Naive thymus-derived CD8-positive, alpha-beta T cell (primary cell): ENCODE measurements at places on chromosomes 6 and 20. TPM values are rescaled to one million over a fixed set of nuclear protein-coding genes. Genes with fewer than 3 reads are reported as not detected.

DNA sequence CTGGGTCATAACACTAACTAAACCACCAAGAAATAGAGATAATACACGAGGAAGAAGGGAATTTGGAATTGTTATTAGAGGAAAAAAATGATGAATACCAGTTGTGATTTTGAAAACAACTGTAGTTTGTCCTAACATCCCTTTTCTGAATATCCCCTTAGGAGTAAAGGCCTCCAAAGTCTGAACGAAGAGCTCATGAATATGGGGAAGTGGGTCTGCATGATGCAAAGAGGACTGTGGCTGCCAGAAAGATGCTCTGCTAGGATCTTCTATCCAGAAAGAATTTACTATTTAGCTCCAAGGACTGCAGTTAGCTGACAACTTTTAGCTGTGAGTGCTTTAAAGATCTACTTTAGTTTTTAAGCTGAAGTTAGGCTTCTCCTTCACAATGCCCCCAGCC, 308.8 kb upstream of the HS3ST5 start:
- no peak overlapping the region for H3K4me3 ChIP-seq
- no peaks in the 10 kb centered on the region for H3K36me3 ChIP-seq
- no peak for DNase-seq
- no peaks in the 10 kb centered on the region for H3K27me3 ChIP-seq
- no peaks in the 10 kb centered on the region for H3K4me1 ChIP-seq

GRCh38 chr6:81806793-81807565, 54.5 kb upstream of the TENT5A start:
- no peak overlapping the region for H3K4me3 ChIP-seq
- H3K36me3 ChIP-seq: no peaks in the 10 kb centered on the region
- H3K27me3 ChIP-seq: peaks cover 33% of the 10 kb centered on the region
- no peak overlapping the region for H3K27ac ChIP-seq
- H3K4me1 ChIP-seq: no peaks in the 10 kb centered on the region

GRCh38 chr6:149806127-149806526, 56.6 kb downstream of the PCMT1 start:
- no peak overlapping the region for H3K4me3 ChIP-seq
- peaks cover 11% of the 10 kb centered on the region for H3K4me1 ChIP-seq
- H3K36me3 ChIP-seq: peaks cover 55% of the 10 kb centered on the region

- H3K27ac ChIP-seq: no peak overlapping the region
- DNase-seq: no peak
- no peaks in the 10 kb centered on the region for H3K4me1 ChIP-seq
- H3K36me3 ChIP-seq: peaks cover 11% of the 10 kb centered on the region
Measured at GRCh38 chr20:23225407-23226060, 125.1 kb upstream of the NXT1 start.

DNA sequence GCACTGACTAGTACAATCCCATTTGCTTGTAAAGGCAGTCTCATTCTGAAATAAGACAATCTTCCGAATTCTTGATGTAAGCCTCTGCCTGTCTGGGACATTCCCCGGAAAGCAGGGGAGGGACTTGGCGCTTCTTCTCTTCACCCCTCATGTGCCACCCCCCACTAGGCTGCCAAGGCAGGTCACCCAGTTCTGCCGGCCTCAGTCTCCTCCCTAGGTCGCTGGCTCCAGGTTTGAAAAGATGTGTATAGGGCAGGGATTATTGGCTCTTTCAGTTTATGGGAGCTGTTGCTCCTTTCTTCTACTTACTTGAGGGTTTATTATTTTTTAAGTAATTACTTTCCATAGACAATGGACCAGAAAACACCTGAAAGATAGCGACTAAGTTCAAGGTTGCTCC, 158.1 kb upstream of the RPS6KA2 start:
- H3K4me3 ChIP-seq: no peak overlapping the region
- H3K36me3 ChIP-seq: no peaks in the 10 kb centered on the region
- H3K4me1 ChIP-seq: no peaks in the 10 kb centered on the region
- H3K27ac ChIP-seq: no peak overlapping the region

DNA sequence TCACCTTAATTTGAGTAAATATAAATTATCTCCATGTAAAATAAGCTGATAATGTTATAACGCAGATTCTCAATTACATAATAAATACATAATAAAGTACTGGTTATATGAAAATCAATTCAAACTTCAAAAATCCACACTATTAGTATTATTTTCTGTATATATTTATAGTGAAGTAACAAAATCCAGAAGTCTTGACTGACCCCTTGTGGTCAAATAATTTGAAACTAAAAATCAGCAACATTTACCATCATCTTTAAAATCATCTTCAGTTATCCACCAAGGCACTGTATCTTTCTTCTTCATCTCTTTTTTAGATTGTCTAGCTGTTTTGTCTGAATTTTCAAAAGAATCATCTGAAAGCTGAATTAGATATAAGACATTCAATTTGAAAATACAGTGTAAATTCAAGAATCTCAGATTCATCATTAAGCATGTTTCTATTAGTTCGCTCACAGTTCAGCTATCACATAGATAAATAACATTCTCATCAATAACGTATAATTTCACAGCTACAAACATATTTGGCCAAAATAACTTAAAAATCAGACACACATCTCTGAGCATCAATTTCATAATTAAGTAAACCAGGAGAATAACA, 6.5 kb downstream of the CEP162 start:
- no peak overlapping the region for H3K27ac ChIP-seq
- no peak for DNase-seq
- peaks cover 4% of the 10 kb centered on the region for H3K4me1 ChIP-seq
- no peaks in the 10 kb centered on the region for H3K36me3 ChIP-seq

DNA sequence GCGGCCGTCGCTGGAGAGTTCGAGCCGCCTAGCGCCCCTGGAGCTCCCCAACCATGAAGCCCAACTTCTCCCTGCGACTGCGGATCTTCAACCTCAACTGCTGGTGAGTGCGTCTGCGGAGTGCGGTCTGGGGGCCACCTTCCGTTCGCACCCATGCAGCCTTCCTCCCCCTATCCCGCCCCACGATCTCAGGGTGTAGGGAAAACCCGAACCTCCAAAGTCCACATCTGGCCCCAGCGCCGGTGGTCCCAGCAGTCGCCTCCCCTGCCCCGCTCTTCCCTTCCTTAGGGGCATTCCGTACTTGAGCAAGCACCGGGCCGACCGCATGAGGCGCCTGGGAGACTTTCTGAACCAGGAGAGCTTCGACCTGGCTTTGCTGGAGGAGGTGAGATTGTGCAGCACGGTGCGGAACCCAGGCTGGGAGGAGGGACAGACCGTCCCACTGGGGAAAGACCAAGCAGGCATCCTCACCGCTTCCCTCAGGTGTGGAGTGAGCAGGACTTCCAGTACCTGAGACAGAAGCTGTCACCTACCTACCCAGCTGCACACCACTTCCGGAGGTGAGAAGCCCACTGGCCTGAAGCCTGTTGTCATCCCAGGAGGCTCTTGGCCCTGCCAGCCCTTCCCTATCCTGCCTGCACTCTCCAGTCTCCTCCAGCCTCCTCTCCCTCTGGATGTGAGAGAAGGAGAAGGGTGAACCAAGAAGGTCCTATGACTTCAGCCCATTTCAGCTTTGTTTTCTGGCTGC, 719 bp downstream of the SMPD2 start:
- H3K27me3 ChIP-seq: no peaks in the 10 kb centered on the region
- H3K36me3 ChIP-seq: no peaks in the 10 kb centered on the region
- H3K27ac ChIP-seq: peak overlapping the region; percentile 78
- peak; percentile 60 for DNase-seq
- peaks cover 27% of the 10 kb centered on the region for H3K4me1 ChIP-seq

The FRK gene
- polyA plus RNA-seq: 0.01 TPM

DNA sequence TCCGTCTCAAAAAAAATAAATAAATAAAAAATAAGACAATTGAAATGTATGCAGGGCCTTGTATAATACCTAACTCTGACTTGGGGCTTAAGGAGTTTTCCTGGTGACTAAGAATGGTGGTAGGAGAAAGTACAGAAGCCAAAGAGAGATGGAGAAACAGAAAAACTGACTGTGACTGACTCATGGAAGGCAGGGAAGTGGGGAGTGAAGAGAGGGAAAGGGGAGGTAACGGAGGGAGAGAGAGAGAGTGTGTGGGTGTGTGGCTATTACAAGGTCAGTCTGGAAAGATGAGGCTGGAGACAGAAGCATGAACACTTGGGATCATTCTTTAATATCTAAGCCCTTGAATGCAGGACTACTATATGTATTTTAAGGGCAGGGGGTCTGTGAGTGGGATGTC, 38.5 kb downstream of the SNRNP48 start:
- H3K27me3 ChIP-seq: peaks cover 11% of the 10 kb centered on the region
- no peak overlapping the region for H3K27ac ChIP-seq
- DNase-seq: no peak
- H3K4me3 ChIP-seq: no peak overlapping the region

- H3K27ac ChIP-seq: no peak overlapping the region
- H3K4me3 ChIP-seq: no peak overlapping the region
- no peaks in the 10 kb centered on the region for H3K27me3 ChIP-seq
- no peak for DNase-seq
- no peaks in the 10 kb centered on the region for H3K4me1 ChIP-seq
Measured at GRCh38 chr6:158080849-158081656, 87.0 kb downstream of the SERAC1 start.

The SYNDIG1 gene
- polyA plus RNA-seq: not detected

DNA sequence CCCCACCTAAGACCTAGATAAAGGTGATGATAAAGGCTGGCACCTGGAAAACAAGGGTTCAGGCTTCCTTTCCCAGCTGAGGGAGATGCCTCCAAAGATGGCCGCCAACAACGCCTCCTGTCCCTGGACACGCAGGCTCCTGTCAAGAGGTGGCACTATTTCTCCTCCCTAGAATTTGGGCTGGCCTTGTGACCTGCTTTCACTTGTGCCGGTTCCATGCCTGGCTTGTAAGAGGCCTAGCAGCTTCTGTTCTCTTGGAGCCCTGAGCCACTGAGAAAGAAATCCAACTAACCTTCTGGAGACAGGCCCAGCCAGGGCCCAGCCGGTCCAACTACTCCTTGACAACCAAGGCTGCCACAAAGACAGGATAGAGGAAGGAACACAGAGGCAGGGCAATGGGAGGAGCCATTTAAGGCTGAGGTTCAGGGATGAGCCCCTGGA, 60.2 kb upstream of the RALY start:
- no peaks in the 10 kb centered on the region for H3K4me1 ChIP-seq
- H3K4me3 ChIP-seq: no peak overlapping the region
- no peak overlapping the region for H3K27ac ChIP-seq
- no peaks in the 10 kb centered on the region for H3K27me3 ChIP-seq
- H3K36me3 ChIP-seq: no peaks in the 10 kb centered on the region

DNA sequence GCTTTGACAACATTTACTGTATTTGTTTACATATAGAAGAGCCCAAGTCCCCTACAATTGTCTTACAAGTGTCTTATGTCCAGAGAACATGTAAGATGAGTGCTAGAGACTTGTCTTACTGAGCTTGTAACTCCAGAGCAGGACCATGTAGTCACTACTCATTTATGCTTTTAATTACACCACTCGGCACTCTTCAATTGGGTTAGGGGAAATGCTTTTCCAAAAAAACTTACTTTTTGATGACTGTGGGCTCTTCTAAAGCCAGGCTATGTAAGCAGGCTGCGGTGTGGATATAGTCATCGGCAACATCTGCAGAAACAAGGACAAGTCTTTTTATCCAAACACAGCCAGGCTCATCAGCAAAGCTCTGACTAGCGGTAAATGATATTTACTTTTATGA, 18.7 kb downstream of the SNX5 start:
- peaks cover 31% of the 10 kb centered on the region for H3K36me3 ChIP-seq
- no peaks in the 10 kb centered on the region for H3K4me1 ChIP-seq
- H3K4me3 ChIP-seq: no peak overlapping the region
- no peak overlapping the region for H3K27ac ChIP-seq
- no peaks in the 10 kb centered on the region for H3K27me3 ChIP-seq

The PREX1 gene
- 20.9 TPM for polyA plus RNA-seq

DNA sequence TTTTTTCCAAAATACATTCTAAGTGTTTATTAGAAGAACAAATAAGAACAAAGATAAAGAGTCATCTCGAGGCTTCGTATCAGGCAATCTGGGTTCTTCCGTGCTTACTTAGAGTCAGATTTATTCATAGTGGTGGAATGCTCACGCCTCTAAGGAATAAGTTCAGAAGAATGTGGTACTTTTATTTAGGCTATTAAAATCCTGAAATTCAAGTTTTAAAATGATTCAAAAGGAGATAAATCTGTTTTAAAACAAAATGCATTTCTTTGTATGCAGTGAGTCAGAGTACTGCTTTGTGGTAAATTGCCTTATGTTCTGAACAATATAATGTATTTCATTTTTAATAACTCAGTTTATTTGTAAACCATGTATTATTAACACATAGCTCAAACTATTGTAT, 89.1 kb downstream of the FUT9 start:
- H3K36me3 ChIP-seq: no peaks in the 10 kb centered on the region
- H3K27me3 ChIP-seq: no peaks in the 10 kb centered on the region
- H3K4me3 ChIP-seq: no peak overlapping the region
- no peak for DNase-seq

DNA sequence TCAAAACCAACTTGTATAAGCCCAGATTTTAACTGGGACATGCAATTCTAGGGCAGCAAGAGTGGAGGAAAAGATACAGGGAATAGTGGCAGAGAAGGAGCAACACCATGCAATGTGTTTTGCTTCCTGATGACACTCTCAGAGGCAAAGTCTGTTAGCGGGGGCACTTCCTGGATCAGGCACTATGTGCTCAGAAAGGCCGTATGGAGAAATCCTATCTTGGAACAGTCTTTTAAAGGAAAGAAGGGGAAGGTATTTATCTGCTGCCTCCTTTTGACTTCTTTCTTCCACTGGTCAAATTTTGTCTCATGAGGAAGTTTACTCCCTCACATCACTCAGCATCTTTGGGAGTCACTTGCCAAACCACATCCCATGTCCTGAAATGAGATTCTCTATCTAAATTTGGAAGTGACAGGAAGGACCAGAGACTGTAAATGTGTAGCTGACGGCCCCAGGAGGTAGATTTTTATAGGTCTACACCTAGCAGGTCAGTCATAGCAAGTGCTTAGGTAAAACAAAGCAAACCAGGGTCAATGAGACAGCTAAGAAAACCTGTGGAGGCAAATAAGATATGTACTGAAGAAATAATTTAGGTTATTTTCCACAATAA, 91.7 kb upstream of the ELOVL5 start:
- peaks cover 10% of the 10 kb centered on the region for H3K27me3 ChIP-seq
- no peaks in the 10 kb centered on the region for H3K36me3 ChIP-seq
- H3K4me1 ChIP-seq: no peaks in the 10 kb centered on the region
- no peak for DNase-seq

DNA sequence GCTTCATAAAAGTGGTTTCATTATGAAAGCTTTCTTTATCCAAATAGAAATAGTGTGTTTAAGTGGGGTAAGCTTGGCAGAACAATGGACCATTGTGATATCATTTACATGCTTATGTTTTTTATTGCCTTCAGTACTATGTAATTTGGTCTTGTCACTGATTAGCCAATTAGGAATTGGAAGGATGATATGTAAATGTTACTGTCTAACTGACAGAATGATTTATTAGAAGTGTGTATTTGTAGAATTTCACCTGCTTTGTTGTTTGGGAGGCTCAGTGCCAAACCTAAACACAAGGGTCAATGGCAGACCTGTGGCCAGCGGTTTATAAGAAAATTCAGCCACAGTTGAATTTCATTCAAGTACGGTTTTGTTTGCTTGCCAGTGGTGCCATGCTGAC, 39.0 kb downstream of the AIG1 start:
- no peak for DNase-seq
- H3K27me3 ChIP-seq: no peaks in the 10 kb centered on the region
- H3K36me3 ChIP-seq: no peaks in the 10 kb centered on the region
- no peaks in the 10 kb centered on the region for H3K4me1 ChIP-seq
- H3K27ac ChIP-seq: no peak overlapping the region

The TRAPPC3L gene
- not detected for polyA plus RNA-seq
